ENCODE measurements at places on chromosomes 12 and 14.
A peak's percentile ranks its signal among the peaks of the same experiment; 100 is the strongest.

- no peak for DNase-seq
These were observed 226.0 kb downstream of the PCNX1 start for GRCh38 chr14:71133296-71133695.

- DNase-seq, result no peak
These were observed 18.7 kb upstream of the CREBL2 start for GRCh38 chr12:12592930-12593329.

- no peak for DNase-seq
These were observed 99.2 kb downstream of the C12orf50 start for GRCh38 chr12:87930033-87930432.

DNA sequence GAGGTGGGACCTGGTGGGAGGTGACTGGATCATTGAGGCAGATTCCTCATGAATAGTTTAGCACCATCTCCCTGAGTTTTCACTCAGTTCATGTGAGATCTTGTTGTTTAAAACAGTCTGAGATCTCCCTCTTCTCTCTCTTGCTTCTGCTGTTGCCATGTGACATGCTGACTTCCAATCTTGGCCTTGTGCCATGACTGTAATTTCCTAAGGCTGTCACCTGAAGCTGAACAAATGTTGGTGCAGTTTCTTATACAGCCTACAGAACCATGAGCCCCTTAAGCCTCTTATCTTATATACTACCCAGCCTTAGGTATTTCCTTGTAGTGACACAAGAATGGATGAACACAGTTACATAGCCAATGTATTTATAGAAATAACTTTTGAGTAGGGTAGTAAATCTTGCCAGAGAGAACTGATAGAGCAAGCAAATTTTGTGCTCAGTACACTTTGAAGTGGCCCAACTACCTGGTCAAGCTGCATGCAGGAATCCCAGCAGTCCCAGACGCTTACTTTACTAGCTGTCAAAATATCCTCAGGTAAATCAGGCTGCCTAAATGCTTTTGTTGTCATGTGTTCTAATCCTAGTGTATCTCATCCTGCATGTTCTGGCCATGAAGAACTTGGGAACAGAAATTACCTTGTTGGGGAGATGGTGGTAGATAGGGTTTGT lies 445.6 kb upstream of the MIS18BP1 start:
- no peak for DNase-seq

- DNase-seq, result peak; percentile 82
These were observed 79.4 kb upstream of the GPR68 start for GRCh38 chr14:91323671-91324605.
